ENCODE measurements at places on chromosomes 5 and 9.

DNA sequence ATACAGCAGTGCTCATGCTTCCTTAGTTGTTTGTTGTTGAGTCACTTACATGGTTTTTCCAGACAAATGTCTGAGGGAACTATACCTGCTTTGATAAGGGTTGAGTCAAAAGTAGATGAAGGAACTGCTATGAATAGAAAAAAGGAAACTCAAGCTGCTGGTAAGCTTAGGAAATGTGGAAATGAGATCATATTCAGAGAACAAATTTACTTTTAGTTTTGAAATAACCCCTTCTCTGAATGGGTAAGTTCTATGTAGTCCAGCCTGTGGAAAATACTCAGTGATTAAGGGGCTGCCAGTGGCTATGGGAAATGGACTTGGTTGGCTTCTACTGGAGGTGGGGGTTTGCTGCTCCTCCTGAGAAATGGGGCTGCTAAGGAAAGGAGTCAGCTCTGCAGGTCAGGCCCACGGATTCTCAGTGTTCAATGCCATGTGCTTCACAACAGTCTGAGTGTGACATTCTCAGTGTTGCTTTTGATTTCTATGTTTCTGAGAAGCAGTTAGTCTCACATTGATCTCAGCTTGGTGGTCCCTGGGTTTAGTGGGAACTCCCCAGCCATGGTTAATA is 47.7 kb upstream of the GLRX start:
- no peaks in the 10 kb centered on the region for H3K4me1 ChIP-seq
- H3K27me3 ChIP-seq, result no peaks in the 10 kb centered on the region
- H3K4me3 ChIP-seq, result no peak overlapping the region
- no peak for DNase-seq
- H3K27ac ChIP-seq, result no peak overlapping the region
- no peaks in the 10 kb centered on the region for H3K36me3 ChIP-seq

DNA sequence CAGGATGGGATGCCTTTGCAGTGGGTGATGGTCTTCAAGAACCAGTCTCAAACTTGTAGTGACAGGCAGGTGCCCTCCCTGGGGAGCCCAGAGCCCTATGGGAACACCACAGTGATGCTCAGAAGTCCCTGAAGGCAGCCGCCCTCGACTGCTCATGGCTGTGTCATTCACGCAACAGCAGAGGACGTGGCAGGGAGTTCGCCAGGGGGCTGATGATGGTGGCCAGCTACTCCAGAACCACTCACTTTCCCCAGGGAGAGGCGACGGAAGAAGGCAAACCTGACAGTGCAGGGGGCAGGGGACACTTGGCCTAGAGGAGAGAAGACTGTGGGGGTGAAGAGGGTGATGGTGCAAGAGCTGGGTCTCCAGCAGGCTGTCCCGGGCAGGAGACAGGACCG is 4.0 kb downstream of the IL13 start:
- no peak for DNase-seq
- no peaks in the 10 kb centered on the region for H3K27me3 ChIP-seq
- no peak overlapping the region for H3K4me3 ChIP-seq
- no peaks in the 10 kb centered on the region for H3K36me3 ChIP-seq
- no peak overlapping the region for H3K27ac ChIP-seq

- H3K27me3 ChIP-seq, result no peaks in the 10 kb centered on the region
- H3K27ac ChIP-seq, result no peak overlapping the region
- peaks cover 2% of the 10 kb centered on the region for H3K4me1 ChIP-seq
- H3K4me3 ChIP-seq, result no peak overlapping the region
- no peaks in the 10 kb centered on the region for H3K36me3 ChIP-seq
Observed at GRCh38 chr9:93189369-93190132, 5.6 kb downstream of the WNK2 start.

DNA sequence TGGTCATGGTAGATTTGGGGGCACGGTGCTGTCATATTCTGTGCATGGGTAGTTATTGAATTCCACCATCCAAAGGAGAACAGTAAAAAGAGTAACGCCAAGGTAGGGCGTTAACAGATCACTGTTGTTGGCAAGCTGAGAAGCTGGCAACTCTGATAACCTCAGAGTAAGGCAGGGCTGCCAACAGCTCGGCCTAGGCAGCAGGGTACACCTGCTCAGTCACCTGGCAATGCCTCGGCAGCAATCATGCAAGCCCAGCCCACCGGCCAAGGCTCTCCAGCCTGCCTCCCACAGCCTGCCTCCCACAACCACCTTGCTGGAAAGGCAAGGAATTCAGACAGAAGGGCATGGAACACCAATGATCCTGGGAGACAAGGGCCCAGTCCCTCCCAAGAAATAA is 63.9 kb downstream of the KLHL3 start:
- H3K27ac ChIP-seq, result no peak overlapping the region
- no peaks in the 10 kb centered on the region for H3K27me3 ChIP-seq
- no peak for DNase-seq
- no peaks in the 10 kb centered on the region for H3K36me3 ChIP-seq
- H3K4me3 ChIP-seq, result no peak overlapping the region
